ENCODE measurements at places on chromosomes 2 and 18. TPM values are rescaled to one million over a fixed set of nuclear protein-coding genes. Genes with fewer than 3 reads are reported as not detected.

Gene SGPP2
- polyA plus RNA-seq: not detected

Gene CAPN14
- polyA plus RNA-seq: 1.1 TPM

- no peak for DNase-seq
Observed at GRCh38 chr2:215535125-215535668, 99.3 kb upstream of the FN1 start.

GRCh38 chr2:85438201-85439024 lies 19.9 kb downstream of the SH2D6 start:
- no peak for DNase-seq

DNA sequence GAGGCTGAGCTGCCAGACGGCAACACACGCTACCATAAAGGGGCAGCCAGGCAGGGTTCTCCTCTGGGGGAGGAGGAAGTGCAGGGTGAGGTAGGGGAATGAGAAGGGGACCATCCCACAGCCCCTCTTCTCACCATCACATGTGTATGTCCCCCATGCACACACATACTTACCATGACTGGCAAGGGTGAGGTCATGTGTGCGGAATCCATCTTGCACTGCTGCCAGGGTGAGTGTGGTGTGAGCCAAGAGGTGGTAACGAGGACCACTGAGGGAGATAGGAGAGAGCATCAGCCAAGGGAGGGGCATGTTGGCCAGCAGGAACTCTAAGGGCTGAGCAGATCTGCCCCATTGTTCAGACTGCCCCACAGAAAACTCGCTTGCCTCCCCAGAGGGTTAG lies 7.1 kb downstream of the WDR54 start:
- no peak for DNase-seq
